SIG-M5 (cell line): ENCODE measurements at places on chromosomes 1 and 21.

GRCh38 chr21:37673801-37674575, 242.3 kb downstream of the KCNJ6 start:
- DNase-seq = no peak

- DNase-seq = no peak
Measured at GRCh38 chr1:230781594-230781993, 34.4 kb downstream of the CAPN9 start.

- DNase-seq = no peak
Measured at GRCh38 chr21:20997311-20997635, 936 bp upstream of the NCAM2 start.

DNA sequence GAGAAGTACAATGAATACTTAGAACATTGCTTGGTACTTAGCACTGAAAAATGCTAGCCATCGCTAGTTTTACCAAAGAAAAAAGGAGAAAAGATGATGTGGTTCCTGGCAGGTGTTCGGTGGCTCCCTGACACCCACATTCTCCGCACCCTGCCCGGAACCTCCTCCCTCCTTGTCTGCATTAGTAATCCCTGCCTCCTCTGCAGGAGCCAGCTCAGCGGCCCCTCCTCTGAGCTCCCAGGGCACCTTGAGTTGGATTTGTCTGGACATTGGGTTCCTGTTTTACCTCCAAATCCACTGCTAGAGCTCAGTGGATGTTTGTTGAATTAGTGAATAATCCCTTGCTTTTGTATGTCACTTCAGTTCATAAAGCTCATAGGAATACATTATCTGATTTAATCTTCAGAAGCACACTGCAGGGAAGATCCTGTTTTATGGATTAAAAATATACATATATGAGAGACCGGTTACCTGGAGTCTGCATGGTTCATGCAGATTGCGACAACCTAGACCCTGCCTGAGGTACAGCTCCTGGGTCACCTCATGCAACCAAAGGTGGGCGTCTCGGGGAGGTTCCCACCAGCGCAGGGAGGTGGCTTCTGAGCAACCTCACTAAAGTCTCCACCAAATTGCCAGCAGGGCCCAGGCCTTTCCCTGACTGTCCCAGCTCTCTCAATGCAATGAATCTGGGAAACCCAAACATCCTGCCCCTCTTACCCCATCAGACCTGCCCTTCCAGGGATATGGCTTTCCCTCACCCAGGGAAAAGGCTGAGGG, 24.2 kb downstream of the PCAT6 start:
- no peak for DNase-seq

GRCh38 chr1:202272103-202272845, 69.5 kb downstream of the UBE2T start:
- DNase-seq = no peak

DNA sequence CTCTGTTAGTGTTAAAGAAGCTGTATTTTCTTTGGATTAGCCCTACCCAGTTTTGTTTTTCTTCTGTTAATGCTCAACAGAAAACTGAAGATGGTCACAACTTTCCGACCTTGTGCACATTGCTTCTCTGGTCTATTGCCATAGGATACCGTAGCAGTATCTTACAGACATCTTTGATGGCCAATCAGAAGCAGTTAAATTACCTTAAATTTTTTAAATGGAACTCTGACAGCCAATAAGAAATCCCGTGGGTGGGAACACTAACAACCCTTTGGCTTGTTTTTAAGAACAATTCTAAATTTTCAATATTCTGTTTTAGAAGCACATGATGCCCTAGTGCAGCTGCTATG, 17.2 kb downstream of the NFYC start:
- no peak for DNase-seq

GRCh38 chr1:168751195-168751650, 22.2 kb upstream of the DPT start:
- DNase-seq = no peak

DNA sequence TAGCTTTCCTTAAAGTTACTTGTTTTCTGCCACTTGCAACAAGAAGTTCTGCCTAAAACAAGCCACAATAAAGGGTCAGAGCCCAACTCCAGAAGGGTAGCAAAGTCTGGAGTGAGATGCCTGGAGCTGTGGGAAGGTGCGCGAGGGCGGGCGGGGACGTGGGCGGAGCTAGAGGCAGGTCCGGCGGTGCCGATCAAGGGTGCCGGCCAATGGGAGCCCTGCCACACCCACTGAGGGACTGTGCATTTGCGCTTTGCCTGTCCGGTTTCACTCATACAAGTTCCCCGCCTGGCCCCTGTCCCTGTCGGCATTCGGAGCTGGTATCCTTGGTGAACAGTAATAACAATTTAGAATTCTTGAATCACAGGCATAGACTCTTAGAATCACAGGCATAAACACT, 732.4 kb downstream of the MATN1 start:
- no peak for DNase-seq

DNA sequence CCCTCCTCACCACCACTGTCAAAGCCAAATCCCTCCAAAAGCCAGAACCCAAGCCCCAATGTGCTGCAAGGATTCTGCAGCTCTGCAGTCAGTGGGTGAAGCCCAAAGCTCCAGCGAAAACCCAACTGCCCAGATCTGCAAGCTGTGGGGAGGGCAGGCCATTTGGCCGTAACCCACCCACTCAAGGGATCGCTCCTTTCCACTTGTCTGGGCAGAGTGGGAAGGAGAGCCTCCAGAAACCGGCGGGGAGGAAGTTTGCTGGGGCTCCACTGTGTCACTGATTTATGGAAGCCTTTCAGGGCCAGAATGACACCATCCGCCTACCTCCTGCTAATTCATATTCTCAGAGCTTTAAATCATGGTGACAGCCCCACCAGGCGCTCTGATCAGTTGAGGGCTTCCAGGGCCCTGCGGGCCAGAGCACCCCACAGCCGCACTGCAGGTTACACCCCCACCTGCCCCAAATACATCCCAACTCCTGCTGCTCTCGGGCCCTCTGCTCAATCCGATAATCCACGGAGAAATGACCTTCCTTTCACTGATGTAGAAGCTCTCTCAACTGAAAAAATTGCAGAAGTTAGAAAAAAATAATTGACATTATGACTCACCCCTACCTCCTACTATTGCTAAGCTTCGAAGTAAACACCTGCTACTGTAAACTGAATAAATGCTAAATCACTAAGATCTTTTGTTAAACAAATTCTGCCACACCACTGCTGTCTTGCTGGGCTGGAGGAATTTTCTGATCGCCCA, 40.6 kb upstream of the RAB4A start:
- DNase-seq = no peak

GRCh38 chr1:99980928-99981327, 11.1 kb downstream of the SLC35A3 start:
- no peak for DNase-seq

DNA sequence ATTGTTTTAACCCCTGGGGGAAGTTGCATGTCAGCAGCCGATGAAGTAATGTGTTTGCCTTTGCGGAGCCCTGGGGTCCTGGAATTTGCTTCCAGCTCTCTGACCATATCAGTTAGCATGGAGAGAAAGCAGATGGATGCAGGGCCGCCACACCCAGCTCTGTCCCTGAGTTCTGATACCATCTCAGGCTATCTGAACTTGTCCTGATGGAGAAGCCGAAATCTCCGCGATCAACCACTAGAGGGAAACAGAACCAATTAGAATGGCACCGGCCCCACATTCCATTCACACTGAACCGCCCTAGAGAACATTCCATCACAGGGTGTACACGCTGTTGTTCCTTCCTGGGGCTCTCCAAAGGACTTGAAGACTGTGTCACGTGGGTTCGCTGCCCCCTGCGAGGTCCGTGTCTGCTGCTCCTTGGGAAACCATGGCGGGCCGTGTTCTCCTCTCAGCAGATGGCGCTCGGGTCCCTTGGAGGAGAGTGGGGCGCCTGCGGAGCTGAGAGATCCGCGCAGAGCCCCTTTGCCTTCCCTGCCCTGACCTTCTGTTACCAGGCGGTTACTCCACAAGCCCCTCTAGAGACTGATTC, 75.4 kb downstream of the ABCA4 start:
- no peak for DNase-seq

DNA sequence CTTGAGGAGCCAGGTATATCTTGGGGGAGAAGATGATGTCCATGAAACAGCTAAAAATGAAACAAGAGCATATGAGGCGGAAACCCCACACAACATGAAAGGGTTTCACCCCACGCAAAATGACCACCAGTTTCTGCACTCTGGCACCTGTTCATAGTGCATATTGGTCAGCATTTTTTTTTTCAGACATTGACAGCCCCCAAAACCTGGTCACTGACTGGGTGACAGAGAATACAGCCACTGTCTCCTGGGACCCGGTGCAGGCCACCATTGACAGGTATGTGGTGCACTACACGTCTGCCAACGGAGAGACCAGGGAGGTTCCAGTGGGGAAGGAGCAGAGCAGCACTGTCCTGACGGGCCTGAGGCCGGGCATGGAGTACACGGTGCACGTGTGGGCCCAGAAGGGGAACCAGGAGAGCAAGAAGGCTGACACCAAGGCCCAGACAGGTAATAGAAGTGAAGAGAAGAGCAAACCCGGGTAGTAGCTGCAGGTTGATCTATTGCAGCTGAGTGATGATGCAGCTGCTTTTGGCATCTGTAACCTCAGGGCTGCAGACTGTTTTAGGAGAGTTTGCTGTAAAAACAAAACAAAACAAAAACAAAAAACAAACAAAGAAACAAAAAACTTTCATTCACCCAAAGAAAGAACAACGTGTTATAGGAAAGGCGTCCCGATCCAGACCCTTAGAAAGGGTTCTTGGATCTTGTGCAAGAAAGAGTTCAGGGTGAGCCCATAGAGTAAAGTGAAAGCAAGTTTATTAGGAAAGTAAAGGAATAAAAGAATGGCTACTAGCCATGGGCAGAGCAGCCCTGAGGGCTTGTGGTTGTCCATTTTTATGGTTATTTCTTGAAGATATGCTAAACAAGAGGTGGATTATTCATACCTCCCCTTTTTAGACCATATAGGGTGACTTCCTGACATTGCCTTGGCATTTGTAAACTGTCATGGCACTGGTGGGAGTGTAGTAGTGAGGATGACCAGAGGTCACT, 51.0 kb downstream of the TNN start:
- DNase-seq = no peak

GRCh38 chr1:114505148-114505561, 5.8 kb downstream of the TRIM33 start:
- no peak for DNase-seq

- DNase-seq = no peak
Measured at GRCh38 chr1:101280942-101281654, 44.3 kb downstream of the S1PR1 start.

GRCh38 chr21:21751286-21751685, 753.1 kb downstream of the NCAM2 start:
- DNase-seq = no peak

DNA sequence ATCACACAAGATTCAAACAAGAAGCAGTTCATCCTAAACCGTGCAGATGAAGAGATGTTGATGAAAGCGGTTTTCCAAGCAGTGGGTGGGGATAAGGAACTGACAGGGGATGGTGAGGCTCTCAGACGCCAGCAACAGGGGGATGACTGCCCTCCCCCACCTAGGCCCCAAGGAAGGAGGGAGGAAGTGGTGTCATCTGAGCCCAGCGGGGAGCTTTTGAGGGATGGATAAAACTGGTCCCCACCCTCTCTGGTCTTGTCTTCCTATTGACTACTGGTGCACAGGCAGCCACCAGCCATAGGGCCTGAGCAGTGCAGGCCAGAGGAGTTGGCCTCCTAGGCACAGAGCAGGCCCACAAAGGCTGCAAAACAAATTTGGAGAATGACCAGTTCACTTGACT, 175.5 kb downstream of the HUNK start:
- DNase-seq = no peak

- no peak for DNase-seq
Measured at GRCh38 chr1:244111027-244111426, 59.9 kb downstream of the ZBTB18 start.

DNA sequence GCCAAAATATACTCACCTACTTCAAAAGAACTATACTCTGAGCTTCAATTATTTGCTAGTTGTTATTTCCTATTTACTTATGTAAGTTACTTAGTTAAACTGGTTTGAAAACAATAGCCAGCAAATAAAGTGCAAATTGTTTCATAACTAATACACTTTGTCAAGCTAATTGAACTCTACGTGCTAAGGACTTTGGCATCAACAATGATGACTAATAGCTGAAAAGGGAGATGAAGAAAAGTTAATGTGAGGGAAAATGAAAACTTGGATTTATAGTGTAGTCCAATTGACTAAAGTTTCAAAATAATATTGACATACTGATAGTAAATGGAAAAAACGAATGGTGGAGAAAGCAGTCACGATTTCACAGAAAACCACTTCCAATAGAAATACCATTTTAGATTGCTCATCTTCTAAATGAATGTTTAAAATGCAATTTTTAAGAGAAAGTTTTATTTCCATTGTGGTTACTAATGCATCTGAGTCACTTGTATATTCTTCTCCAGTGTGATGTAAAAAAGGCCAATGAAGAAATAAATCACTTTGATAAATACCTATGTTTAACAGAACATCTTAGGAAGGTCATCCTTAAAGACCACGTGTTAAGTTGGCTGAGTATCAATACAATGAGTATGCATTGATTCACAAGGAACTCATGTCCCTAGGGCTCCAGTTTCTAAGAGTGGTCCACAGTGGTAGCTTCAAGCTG, 455.2 kb downstream of the LTN1 start:
- no peak for DNase-seq

GRCh38 chr1:3779265-3779911, 6.8 kb downstream of the SMIM1 start:
- DNase-seq = no peak

DNA sequence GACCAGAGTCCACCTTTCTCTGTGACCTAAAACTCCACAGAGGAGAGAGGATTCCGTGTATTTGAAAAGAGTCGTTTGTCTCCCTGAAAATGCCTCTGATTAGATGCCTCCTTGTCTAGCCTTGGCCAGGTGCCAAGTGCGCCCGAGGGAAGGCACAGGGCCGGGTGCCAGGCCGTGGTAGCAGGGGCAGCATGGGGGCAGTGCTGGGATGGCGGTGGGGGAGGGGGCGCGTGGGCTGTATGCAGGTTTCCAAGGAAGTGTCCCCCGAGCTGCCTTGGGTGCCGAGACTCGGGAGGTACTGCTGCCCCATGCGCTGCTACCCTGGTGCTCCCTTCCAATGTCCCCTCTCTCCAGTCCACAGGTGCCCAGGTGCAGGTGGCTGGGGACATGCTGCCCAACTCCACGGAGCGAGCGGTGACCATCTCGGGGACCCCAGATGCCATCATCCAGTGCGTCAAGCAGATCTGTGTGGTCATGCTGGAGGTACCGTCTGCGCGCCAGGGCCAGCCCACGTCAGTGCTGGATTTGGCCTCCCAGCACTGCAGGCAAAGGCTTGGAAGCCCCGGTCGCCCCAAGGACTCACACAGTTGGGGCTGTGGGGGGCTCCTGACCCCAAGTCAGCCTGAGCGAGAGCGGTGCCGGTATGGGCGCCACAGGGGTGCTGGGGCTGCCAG, 70.9 kb upstream of the COL6A1 start:
- DNase-seq = no peak

DNA sequence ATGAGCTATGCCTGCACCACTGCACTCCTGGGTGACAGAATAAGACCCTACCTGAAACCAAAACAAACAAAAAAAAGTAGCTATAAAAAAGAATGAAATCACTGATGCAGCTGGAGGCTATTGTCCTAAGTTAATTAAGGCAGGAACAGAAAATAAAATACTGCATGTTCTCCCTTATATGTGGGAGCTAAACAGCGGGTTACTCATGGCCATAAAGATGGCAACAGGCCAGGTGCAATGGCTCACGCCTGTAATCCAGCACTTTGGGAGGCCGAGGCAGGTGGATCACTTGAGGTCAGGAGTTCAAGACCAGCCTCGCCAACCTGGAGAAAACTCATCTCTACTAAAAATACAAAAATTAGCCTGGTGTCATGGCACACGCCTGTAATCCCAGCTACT, 152.7 kb downstream of the PIK3R3 start:
- no peak for DNase-seq

- DNase-seq = no peak
Measured at GRCh38 chr1:181506563-181507353, 23.4 kb downstream of the CACNA1E start.
